ENCODE measurements at places on chromosomes 5 and 9.
A peak's percentile ranks its signal among the peaks of the same experiment; 100 is the strongest.

GRCh38 chr9:107943901-107944300 lies 454.3 kb upstream of the KLF4 start:
- no peak for DNase-seq

GRCh38 chr9:7165331-7165975 lies 407.7 kb downstream of the KDM4C start:
- DNase-seq: no peak

DNA sequence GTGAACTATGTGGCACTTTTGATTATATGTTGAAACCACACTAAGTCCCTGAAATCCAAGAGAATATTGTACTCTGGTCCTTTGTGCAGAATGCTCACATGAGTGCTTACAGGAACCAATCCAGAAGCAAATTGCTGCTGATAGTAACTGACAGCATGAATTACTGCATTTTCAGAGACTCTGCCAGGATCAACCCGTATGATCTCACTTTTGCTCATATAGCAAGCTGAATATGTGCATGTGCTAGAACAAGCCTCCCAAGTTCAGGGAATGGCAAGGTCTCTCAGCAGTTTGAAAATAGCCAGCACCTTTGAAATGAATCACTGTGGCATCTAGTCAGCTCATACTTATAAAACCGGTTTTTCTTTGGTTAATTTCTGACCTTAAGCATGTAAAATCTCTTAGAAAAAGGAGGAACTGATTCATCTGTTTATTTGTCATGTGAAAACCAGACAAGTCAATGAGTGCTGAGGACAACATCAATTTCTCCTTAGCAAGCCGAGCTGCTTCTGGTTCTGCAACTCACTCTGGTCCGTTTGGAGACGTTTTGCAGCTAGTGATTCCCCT lies 215.7 kb upstream of the ELL2 start:
- DNase-seq: no peak

DNA sequence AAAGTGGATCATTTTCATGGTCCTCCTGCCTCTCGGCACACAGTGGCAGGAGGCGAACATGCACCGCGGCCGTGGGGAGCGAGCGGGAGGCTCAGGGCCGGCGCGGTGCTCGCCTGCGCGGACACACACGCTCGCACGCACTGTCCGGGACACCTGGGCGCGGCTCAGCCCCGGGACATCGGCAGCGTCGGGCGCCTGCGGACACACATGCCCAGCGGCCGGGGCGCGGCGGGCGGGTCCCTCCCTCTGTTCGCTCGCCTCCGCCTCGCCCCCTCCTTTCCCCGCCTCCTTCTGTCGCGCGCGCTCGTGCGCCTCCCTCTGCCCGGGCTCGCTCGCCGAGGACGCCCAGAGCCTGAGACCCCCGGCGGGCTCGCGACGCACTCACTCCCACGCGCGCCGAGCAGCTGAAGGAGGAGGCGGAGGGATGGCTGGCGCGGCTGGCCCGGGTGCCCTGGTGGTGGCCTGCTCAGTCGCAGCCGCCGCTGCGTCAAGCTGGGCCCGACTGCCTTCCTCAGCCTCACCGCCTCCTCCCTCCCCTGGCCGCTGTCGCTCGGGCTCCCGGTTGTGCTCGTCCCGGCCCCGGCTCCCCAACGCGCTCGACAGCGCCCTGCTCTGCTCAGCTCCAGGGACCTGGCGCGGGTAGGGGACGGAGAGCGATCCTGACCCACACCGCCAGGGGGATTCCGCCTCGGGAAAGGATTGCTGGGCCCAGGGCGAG lies at the start of gene FRMD3:
TSS of gene FRMD3 (minus strand) at position 230 of the 718 bp plus-strand sequence. CDS start at position 60, 170 bp downstream.
- DNase-seq: peak; percentile 65

DNA sequence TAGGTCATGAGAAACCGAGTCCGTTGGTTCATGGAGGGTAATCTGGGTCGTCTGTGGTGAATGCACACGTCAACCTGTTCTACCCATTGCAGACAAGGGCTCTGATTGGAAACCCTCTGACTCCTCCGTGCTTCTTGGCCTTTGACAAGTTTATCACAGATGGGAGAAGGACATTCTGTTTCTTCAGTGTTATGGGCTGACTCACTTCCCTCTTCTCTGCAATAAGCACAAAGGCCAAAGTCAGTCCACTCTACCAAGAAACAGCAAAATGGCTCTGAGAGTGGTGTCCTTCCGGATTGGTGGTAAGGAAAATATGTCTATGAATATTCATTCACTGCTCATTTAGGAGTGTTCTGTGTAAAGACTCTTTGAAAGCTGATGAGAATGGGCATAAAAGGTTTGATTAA lies 89.3 kb downstream of the FEM1C start:
- DNase-seq: no peak

DNA sequence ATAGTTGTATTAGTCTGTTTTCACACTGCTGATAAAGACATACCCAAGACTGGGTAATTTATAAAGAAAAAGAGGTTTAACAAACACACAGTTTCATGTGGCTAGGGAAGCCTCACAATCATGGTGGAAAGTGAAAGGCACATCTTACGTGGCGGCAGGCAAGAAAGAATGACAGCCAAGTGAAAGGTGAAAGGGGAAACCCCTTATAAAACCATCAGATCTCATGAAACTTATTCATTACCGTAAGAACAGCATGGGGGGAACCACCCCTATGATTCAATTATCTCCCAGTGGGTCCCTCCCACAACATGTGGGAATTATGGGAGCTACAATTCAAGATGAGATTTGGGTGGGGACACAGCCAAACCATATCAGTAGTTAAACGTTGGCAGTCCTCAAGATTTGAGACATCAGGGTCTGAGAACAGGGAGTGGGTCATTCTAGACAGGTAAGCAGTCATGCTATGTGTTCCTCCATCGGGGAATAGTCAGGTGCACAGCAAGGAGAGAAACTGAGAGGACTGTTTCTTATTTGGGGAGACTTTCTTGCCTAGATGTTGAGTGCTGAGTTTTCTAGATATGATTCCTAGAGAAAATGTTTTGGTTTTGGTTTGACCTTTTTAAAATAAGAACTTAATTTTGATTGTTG lies 45.8 kb upstream of the ENTREP1 start:
- no peak for DNase-seq

GRCh38 chr5:100828071-100828897 lies 74.8 kb downstream of the ST8SIA4 start:
- no peak for DNase-seq

DNA sequence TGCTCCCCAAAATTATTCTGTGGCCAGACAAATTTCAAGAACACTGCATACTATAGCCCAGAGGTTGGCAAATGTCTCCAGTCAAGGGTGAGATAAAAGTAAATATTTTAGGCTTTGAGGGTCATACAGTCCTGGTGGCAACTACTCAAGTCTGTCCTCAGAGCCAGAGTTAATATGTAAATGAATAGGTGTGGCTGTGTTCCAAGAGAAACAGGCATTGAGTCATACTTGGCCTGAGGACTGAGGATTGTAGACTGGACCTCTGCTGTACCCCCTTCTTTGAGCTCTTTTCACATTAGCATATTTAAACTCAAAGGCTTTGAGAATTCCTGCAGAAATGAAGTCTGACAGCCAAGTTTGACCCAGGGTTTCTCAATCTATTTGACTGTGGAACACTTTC lies 129.2 kb upstream of the PTCH1 start:
- no peak for DNase-seq

DNA sequence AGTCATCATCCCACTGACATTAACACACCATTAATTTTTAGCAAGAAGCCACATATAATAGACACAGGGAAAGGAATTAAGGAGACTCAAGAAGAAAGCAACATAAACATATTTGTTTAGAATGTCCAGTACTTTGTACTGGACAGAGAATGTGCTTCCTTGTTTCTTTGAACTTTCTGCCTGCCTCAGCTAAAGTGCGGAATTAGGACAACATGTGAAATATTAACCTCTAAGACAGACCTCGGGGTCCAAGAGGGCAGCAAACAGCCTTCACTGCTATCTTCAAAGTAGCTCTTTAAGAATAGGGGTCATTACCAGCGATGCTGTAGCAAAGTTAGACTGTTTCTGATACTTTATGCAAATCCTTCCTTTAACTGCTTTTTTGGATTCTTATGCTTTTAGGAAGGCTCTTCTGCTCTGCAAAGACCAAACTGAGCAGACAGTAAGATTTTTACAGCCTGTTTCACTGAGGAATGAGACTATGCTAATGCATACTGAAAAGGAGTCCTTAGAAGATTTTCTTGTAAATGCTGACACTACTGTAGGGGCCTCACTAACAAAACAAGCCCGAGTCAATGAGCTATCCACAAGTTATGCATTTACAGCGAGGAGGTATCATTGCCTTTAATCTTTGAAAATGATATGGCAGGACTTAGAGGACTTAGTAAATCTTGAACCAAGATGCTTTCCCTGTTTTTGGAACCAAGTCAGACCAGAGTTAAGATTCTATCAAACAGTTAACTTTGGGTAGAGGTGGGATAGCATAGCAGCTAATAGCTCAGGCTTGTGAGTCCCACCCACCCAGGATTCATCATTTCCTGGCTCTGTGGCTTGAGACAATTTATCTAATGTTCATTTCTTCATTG lies 23.8 kb downstream of the DAB2 start:
- peak; percentile 69 for DNase-seq

GRCh38 chr9:100437860-100438805 lies 11.2 kb downstream of the MSANTD3 start:
- DNase-seq: peak; percentile 78

DNA sequence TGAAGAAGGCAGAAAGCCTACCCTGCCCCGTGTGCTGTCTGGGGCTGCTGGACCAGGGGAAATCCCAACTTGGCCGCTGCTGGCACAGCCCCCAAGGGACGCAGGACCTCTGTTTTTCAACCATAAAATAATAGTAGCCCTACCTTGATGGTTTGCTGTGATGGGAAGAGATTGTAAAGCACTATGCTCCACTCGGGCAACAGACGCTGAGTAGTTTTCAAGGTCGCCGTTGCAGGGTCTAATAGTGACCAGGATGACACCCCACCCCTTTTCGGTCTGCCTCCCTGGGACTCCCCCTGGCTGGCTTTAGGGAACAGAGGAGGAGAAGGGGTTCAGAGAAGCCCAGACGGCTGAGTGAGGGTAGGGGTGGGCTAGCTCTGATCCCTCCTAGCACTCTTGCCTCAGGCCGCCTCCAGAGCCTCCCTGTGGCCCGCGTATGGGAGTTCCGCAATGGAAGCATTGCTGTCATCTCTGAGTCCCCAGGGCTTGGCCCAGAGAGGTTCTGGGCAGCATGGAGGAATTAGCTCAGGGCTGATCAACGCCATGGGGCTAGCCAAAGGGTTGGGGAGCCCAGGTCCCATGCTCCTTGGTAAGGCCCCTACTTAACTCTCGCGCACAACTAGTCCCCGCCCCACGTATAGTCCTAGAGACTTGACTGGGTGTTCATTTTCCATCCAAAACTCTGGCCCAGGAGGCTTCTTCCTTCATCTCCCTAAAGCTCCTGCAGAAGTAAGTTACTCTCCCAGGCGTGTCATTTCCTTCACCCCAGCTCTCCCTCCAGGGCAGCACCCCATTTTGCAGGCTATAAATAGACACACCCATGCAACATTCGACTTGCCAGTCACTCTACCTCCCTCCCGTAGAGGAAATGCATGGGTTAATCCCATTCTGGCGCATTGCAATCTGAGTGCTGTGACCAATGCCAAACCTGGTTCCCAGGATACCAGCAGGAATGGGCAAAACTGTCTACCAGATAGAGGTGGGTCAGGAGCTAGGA lies 1.1 kb upstream of the IRF1 start:
- no peak for DNase-seq

GRCh38 chr5:166581826-166582225 lies 1709.6 kb upstream of the WWC1 start:
- DNase-seq: no peak

- no peak for DNase-seq
These were observed 71.7 kb downstream of the NFIB start for GRCh38 chr9:14242150-14242805.

DNA sequence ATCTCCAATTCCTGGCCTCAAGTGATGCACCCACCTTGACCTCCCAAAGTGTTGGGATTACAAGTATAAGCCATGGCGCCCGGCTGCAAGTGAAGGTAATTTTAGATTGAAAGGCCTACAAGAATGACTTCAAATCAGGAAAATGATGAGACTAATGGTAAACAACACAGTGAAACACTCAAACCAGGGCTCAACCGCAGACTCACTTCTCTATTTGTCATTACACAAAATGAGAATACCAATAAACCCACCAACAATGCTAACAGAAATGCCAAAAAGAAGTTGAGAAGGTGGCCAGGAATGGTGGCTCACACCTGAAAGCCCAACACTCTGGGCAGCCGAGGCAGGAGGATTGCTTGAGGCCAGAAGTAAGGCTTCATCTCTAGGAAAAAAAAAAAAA lies 92.1 kb downstream of the UBAP2 start:
- no peak for DNase-seq

DNA sequence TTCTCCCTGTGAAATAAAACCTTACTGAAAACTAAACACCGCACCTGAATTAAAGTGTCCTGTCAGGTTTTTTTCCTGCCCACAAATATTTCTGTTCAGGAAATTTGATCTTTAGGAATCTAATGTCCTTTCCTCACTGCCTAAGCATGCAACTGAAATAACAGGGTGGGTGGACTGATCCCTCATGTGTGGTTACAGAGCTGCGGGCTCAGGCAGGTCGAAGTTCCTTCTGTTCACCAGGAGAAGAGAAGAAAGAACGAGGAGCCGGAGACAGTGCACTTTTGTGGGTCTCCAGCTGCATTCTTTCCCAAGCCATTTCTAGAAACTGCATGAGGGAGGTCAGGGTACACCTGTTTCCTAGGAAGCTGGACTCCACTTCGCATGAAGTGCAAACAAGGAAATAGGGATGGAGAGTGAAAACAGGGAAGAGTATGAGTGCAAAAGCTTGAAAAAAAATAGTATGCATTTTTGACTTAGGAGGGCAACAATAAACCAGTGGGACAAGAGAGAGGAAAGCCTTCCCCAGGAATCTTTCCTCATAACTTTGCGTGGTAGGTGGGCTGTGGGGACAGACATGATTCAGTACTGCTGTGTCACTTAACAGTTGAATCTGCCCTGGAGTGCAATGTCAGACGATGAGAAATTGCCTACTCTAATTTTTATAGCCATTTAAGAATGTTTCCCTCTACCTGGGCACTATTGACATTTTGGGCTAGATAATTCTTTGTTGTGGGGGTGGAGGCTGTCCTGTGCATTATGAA lies 60.3 kb downstream of the GCNT1 start:
- DNase-seq: no peak

DNA sequence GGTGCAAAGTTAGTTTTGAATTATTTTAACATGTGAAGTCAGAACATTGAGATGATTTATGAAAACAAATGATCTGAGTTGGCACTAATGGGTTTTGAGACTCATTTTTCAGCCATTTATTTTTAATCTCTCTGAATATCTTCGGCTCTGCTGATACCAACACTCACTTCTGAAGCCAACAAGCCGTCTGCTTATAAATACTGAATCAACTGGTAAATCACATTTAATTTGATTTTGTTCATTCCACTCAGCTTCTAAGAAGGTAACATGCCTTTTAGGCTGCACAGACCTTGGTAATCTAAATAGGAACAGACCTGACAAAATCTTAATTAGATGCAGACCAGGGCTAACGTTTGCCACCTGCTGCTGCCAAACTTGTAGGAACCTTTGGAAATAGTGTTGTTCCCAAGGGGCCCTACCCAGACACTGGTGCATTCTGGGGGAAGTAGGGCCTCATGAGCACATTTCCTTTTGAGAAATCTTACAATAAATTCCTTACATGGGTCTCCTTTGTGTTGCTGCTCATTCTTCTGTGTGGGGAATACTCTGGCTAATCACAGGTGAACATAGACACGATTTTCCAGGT lies 182.2 kb downstream of the KCTD16 start:
- DNase-seq: no peak

- no peak for DNase-seq
These were observed at the start of gene MZB1 for GRCh38 chr5:139389701-139390638. MZB1 (minus strand) TSS chr5:139389913; CDS start chr5:139389856, 57 bp downstream.

GRCh38 chr5:173884402-173885053 lies 3.6 kb upstream of the CPEB4 start:
- no peak for DNase-seq

Measured in Caco-2 (cell line).